ENCODE measurements at places on chromosomes 4 and X.

DNA sequence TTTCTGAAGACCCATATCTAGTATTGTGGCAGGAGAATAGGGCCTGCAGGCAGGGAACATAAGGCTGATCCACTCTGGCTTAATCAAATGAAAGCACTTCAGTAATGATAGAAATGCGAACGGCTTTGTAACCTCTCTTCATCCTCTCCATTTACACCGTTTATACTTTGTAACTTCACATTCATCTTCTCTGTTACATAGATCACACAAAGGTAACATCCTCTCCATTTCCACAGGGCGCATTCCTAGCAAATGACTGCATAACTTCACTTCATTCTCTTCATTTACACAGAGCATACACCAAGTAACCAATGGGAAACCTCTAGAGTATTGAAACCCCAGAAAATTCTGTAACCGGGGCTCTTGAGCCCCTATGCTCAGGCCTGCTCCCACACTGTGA, 65.5 kb upstream of the SLC34A2 start:
- DNase-seq = no peak

GRCh38 chr4:184424993-184425758, 49.2 kb downstream of the IRF2 start:
- DNase-seq = peak; percentile 13

GRCh38 chr4:37725718-37726117, 39.5 kb upstream of the RELL1 start:
- no peak for DNase-seq

DNA sequence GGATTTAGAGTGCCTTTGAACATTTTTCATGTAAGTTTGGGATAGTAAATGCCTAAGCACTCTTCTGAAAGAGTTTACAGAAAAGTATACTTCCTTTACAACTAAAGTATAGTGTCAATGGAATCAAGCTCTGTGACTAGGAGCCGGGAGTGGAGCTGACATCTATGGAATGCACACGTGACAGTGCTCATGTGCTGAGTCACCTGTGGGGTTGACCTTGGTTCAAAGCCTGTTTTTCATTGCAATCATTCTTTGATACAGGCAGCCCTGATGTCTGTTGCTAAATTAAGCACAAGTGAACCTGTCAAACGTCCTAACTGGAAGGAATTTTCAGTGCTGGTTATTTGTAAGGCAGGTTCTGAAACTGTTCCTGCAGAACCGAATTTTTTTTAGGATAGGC, 82.5 kb downstream of the GPAT3 start:
- no peak for DNase-seq

DNA sequence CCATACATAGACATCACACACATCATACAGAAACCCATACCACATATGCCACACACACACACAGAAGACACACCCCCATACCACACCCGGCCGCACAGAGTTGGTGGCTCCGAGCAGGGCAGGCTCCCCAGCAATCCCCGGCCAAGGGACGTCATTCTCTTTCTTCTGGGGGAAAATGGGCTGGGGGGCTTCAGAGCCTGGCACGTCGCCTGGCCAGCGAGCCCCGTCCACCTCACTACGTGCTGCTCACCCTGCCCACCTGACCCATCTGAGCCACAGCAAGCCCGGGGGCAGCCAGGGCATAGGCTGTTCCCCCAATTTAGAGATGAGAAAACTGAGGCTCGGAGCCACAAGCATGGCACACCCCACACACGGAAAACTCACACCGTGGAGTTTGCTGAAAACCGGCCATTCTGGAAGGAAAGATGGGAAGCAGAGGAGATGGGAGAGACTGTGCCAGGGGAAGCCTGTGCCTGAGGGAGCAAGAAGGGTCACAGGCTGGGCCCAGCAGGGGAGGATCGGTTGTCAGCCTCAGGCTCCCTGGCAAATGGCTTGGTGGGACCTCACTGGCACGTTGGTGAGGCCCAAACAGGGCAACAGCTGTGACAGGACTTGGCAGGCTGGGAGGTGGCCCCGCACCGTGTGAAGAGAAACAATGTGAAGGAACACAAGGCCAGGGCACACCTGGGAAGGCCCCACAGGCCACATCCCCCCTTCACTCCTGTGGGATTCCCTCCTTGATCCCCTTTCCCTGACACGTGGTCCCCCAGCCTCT, 73.2 kb downstream of the JAKMIP1 start:
- no peak for DNase-seq

DNA sequence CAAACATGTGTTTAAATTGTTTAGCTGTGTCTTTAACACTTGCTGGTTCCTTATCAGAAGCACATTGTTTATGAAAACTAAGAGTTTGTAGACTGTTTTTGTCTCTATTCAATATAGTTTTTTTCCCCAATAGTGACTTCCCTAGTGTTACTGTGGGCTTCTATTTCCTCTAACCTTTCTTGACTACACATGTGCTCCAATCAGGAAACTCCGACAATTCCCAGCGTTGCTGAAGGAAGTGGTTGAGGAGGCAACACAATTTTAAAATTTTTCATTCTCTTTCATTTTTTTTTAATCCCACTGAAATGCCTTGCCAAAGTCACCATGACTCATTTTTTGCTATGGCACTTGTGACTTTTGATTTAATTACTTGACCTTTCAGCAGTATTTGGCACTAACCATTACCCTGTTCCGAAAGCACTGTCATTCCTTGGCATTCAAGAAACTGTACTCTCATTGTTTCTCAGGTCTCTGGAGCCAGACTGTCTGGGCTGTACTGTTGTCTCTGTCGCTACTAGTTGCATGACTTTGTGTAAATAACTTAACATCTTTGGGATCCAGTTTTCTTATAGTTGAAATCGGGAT, 67.6 kb upstream of the FREM3 start:
- DNase-seq = no peak

DNA sequence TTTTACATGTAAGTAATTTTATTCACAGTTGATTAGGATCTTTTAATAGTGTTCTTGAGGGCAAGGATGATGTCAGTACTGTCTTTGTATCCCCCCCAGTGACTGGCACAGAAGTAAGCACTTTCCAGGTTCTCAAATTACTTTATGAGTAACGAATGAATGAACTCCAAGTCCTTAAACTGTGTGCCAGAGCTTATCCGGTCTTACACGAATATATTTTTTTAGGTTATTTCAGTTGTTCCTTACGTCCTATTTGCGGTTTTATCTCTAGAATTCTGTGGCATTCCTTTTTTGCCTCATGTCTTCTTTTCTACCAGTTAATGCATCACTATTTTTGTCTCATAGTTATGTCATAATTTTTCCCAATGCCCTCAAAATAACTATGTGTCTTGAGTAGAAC, 106.9 kb upstream of the MID1IP1 start:
- DNase-seq = no peak

GRCh38 chr4:8772499-8773123, 99.0 kb downstream of the HMX1 start:
- no peak for DNase-seq

DNA sequence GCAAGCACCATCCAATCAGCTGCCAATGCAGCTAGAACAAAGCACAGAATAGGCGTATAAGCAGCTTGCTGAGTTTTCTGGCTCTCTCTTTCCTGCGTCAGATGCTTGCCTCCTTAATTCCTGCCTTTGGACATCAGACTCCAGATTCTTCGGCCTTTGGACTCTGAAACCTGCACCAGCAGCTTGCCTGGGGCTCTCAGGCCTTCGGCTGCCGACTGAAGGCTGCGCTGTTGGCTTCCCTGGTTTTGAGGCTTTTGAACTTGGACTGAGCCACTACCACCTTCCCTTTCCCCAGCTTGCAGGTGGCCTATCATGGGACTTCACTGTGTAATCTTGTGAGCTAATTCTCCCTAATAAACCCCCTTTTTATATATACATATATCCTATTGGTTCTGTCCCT, 6.1 kb downstream of the TMEM192 start:
- no peak for DNase-seq

DNA sequence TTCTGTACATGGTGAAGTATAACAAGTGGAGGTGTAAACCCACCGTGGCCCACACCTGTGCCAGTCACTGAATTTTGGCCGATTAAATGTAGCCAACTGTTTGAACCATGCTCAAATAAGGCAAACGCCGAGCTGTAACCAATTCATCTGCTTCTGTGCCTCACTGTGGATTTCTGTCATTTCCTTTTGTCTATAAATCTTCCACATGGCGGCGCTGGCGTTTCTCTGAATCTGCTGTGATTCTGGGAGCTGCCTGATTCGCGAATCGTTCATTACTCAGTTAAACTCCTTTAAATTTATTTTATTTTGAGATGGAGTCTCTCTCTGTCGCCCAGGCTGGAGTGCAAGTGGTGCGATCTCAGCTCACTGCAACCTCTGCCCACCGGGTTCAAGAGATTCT, 19.2 kb downstream of the SUPT20HL2 start:
- DNase-seq = no peak

- DNase-seq = no peak
Measured at GRCh38 chr4:107974523-107974922, 15.2 kb upstream of the HADH start.

- no peak for DNase-seq
Measured at GRCh38 chrX:45261005-45261404, 60.3 kb upstream of the DIPK2B start.

- DNase-seq = no peak
Measured at GRCh38 chr4:156347412-156348075, 393.9 kb upstream of the CTSO start.

DNA sequence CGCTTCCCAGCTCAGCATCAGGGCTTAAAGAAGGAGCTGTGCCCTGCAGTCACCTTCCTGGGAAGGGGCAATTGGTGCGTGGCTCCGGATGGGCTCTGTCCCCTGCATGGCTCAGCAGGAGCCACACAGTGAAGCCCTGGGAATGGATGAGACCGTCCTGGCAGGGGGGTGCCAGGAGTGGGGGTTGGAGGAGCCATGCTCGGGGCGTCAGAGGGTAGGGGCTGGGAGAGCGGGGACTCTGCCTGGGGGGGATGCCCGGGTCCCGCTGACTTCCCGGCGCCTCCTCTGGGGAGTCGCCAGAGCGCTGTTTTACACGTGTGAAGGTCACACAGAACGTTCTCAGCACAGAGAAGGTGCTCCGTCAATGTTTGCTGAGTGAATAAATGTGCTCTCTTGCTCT, 184.1 kb downstream of the AFAP1 start:
- DNase-seq = no peak

DNA sequence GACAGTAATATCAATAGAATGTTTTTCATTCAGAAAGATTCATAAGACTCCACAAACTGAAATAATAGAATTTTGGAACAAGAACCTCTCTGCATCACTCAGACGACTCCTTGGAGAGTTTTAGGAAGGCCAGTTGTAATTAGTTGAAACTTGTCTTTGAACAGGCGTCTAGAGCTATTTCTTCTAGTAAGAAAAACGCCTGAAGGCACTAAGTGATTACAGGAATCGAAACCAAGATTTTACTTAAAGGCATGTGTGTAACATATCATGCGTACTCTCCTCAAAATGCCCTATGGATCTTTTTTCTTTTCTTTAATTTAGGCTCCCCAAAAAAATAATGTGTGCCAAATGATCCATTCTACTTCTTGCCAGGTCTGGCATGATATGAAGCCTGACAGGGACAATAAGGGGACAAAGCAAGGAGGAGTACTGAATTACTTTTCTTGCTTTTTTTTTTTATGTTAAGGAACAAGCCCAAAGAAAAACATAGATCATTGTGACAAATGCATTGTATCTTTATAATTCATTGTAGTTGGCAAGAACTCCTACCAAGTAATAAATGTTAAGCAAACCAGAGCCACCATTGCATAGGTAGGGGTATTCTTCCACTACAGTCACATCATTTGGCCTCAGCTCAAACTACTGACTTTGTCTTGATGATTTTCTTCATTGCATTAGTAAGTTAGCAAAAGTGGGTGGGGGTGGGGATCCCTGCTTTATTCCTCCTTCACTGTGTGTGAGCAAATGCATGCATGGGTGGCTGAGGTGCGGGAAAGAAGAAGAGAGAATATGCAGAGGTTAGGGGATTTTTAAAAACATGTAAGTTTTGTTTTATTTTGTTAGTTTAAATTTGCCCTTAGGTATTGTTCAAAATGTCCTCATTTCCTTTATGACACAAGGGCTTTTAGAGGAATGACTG, 79.9 kb upstream of the ATOH1 start:
- DNase-seq = no peak

DNA sequence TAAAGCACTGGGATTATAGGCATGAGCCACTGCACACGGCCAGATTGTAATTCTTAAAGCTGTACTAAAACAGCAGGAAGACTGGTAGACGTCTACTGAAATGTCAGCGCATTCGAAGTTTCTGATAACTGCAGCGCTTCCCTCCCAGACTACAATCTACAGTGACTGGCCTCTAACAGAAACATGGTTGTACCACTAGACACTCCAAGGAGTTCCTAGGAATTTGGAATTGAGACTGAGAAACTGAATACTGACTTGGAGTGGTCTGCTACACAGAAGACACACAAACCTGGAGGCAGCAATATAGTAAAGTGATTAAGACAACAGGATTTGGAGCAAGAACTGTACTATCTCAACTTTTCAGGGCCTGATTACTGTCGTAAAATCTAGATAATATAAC, 937 bp downstream of the HELQ start:
- no peak for DNase-seq

DNA sequence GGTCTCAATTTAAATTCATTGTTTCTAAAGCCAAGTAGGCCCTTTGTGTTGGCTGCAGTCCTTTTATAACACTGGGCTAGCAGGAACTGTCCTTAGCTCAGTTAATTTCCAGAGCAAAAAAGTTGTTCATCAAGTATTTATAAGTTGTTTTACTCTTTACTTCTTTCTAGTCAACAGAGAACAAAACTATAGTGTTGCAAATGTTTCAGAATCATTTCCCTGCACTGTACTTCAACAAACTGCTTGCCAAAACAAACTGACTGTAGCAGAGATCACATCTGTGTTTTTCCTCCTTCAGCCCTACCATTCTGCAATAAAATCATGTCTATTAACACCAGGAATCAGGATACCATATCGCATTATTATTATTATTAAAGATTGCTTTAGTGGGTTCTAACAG, 168.5 kb upstream of the SH3RF1 start:
- no peak for DNase-seq

All from nucleus accumbens (tissue), 56 donors.